ENCODE measurements at places on chromosomes 7 and 10. TPM values are rescaled to one million over a fixed set of nuclear protein-coding genes. Genes with fewer than 3 reads are reported as not detected.

DNA sequence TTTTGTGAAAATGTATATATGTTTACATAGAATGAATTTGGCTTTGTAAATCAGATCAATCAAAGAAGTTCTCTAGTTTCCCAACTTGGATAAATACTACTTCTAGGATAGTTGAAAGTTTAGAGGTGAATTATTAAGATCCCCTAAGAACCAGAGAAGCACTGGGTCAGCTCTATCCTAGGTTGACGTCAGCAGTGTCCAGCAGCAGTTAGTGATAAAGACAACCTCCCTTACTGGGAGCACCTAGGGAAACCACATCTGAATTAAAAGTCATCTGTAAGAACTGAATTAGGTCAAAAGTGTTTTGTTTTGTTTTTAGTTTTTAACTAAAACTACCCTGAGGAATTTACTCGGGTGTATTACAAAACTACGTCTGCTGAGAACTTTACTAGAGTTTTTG is 178.0 kb downstream of the POLR1F start:
- no peak for DNase-seq

GRCh38 chr7:140873434-140873833 is 51.3 kb downstream of the BRAF start:
- no peak for DNase-seq

DNA sequence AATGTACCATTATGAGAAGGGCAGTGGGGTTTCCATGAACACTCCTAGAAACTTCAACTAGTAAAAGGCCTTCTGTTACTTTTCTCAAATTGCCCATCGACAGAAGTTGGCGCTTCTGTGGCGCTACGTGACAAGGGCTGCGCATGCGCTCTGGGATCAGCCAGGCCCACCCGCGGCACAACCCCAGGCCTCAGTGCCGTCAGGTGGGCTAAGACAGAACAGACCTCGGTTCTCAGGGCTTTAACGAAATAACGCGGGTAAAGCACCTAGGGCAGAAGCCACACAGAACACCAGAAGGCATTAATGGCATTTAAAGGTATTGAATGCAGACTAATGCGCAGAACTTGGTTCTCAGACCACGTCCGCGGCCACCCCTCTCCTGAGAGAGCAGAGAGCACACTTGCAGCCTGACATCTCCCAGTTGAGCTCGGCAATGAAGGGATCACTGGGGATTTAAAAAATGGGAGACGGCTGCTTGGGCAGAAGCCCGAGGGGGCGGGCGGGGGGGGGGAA is 67.6 kb upstream of the CTNNA3 start:
- peak; percentile 74 for DNase-seq

- no peak for DNase-seq
These were observed 32.6 kb downstream of the PTPN12 start for GRCh38 chr7:77569514-77570232.

DNA sequence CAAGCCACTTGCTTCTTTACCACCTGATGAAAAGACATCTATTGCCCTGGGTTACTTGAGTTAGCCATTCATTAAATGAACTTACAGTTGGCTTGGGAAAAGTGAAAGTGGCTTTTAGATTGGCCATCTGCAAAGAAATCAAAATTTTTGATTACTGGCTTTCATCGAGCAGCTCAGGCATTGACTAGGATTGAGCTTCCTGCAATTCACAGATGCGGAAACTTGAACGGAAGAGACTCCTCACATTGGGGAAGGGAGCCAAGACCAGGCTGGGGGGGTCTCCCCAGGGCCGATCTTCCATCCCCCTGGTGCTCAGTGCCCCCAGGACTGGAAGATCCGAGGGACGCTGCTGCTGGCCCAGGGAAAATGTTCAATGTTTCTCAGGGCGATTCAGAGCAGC is 145.4 kb downstream of the PIP4K2A start:
- no peak for DNase-seq

DNA sequence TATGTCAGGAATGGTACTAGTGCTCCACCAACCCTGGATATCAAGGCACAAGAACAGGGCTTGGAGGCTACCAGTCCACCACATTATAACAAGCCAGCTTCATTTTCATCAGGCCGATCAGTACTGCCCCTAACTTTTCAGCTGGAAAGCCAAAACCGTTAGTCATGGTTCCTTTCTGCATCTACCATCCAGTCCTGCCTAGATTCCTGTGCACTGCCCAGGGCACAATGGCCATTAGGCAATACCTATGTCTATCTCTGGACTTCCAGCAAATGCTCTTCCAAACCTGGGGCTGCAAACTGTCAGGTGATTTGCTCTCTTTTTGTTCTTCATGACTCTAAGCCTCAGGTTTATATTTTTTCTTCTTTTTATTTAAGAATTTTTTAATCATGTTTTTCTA is 937.7 kb downstream of the SORCS1 start:
- no peak for DNase-seq

DNA sequence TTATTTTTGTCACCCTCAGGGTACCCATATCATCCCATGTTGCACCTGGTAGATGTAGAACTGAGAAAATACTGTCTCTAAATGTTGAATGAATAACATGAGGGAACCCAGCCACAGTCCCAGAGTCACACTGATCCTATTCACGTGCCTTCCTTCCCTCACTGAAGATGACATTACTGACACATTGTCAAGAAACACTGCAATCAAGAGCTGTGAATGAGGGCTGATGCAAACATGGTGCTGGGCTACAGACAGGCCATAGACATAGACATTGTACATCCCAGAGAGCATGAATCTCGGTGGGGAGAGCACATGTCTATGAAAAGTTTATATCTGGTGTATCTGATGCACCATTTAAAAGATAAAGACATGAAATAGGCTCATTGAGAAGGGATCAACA is 9.8 kb downstream of the SLC13A4 start:
- DNase-seq = no peak

GRCh38 chr10:91788527-91788926 is 9.7 kb upstream of the TNKS2 start:
- no peak for DNase-seq

DNA sequence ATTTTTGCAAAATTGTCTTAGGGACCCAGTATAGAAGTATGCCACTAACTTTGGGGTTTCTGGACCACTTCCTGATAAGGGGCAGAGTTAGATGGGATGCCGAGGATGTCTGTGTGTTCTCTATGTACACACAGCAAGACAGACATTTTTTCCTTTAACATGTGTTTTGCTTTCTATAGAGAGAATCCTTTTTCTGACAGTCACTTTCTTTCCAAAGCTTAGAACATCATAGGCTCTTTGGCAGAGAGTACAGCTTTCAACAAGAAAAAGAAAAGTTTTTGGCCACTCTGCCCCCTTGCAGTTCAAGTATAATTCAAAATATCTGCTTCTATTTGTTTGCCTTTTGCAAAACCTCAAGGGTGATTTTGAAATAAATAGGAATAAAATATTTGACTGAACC is 44.1 kb downstream of the PAPSS2 start:
- no peak for DNase-seq

DNA sequence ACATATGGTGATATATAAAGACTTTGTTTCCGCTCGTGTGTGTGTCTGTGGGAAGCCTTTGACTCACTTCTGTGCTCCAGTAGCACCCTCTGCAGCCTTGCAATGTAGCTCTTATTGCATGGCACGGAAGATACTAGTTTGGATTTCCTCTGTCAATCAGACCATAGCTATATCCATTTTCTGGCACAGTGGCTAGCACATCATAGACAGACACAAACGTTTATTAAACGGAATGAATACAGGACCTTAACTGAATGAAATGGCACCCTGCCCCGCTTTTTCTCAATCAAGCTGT is 124.0 kb upstream of the PTPN20 start:
- DNase-seq = no peak

DNA sequence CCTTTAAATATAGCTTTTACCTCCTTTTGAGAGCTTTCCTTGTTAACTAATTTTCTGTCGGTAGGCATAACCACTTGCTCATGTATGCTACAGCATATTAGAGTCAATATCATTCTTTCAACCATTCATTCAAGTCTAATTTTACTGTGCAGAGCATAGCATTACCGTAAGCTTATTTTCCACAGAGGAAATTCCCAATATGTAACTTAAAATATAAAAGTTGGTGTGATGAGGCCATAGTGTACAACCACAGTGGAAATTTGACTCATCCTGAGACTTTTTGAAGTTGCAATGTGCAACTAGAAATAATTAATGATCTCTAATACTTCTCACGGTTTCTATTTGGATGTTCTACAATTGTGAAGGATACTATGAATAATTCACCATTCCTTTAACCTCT is 80.6 kb upstream of the KLF6 start:
- no peak for DNase-seq

DNA sequence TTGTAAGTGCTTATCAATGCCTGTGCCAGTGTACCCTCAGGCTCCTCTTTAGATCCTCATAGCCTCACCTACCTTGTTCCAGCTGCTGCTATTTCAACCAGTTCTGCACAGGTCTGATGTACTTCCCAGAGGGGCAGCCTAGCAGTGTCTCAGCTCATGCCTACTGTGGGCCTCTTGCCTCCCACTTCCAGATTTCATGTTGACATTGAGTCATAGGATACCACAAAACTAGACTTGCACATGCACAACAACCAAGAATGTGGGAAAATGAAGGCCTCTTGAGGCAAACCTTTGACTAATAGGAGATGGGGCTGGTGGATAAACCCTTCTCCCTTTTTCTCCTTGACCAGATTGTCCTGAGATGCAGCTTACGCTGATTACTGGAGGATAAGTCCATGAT is 31.0 kb downstream of the PON3 start:
- no peak for DNase-seq

DNA sequence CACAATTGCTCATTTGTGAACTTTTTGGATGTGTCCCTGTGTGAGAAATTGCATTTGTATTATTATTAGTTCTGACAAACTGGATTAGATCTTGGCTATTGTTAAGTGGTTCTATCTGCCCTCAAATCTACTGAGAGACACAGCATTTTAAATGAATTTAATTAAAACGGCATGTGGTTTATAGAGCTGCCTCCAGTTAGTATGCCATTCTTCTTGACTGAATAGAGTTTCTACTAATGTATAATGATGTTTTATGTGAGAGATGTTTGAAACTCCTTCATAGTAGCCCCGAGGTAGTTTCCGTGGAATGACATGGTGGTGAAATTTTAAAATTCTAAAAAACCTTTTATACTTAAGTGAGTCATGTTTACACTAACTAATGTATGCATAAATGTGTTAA is 110.9 kb downstream of the DYNC1I1 start:
- no peak for DNase-seq

GRCh38 chr7:93958651-93959050 is 37.1 kb downstream of the GNG11 start:
- no peak for DNase-seq

- DNase-seq = no peak
These were observed 26.7 kb upstream of the CAMK1D start for GRCh38 chr10:12322583-12323131.

DNA sequence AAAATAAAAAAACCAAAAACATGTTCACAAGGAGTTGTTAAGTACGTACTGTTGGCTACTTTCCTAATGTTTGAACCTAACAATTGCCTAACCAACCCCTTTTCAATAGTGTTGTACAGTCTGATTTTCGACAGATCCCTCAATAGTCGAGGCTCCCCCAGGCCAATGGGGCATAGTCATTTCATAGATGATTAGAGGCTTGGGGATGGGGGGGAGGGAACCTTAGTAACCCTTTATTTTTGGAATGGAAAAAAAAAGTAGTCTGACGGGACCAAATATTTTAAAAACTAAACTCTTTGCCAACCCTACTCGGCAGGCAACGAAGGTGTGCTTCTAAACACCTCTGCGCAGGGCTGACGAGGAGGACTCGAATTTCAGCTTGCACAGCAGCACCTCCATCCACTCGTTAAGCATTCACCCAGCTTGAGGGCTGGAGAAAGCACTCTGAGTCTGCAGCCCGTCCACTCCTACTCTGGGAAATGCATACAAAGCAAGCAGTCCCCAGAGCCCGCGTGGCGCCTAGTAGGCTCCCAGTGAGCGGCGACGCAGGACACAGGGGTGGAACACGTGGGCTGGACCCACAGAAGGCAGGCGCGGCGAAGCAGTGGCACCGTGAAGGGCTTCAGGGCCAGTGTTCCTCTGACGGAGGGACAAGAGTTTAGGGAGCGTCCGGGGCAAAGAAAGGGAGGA is 899 bp downstream of the PUS7 start:
- DNase-seq = peak; percentile 48

GRCh38 chr7:15938115-15938514 is 251.6 kb upstream of the MEOX2 start:
- DNase-seq = no peak

DNA sequence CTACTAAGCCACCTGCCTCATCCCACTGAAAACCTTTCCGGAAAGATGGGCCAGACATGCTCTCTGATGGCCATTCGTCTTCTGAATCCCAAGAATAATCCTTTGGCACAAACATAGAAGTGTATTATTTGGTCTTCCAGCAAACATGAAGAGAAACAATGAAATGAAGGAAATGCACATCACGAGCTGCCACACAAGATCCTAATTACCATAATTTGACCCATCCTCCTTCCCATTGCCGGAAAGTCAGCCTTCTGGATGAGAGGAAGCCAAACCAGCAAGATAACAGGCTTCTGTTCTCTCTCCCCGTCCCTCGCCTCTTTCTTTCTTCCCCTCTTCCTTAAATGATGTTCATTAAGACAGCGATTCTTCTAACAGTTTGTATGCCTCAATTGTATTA is 218.9 kb upstream of the KMT2E start:
- DNase-seq = no peak

DNA sequence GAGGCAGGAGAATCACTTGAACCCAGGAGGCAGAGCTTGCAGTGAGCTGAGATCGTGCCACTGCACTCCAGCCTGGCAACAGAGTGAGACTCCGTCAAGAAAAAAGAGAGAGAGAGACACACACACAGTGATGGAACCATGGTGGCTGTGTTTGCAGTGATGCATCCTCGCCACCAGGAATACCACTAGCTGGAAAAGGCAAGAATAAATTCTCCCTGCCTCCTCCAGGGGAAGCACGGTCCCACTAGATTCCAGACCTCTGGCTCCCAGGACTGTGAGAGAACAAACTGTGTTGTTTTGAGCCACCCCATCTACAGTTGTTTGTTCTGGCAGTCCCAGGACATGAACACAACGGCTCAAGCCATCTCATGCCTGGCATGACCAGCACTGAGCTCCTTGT is 320.3 kb upstream of the FOXK1 start:
- no peak for DNase-seq

Gene CALHM1
- total RNA-seq = not detected

Gene SYCE1
- total RNA-seq = 0.43 TPM

Gene FAM25G
- total RNA-seq = not detected

Gene SPDYE5
- not detected for total RNA-seq

Gene MYH16
- total RNA-seq = not detected

Gene R3HCC1L
- total RNA-seq = 19.6 TPM

Gene CRTAC1
- not detected for total RNA-seq

Gene NACAD
- total RNA-seq = 0.14 TPM

Gene CALHM2
- total RNA-seq = 2.8 TPM

Gene LIPF
- not detected for total RNA-seq

All from activated T-cell treated with anti-CD3 and anti-CD28 coated beads, Interleukin-2, amount 50 U/mL, for 4 hours (primary cell).